ENCODE measurements at places on chromosomes 11 and 22.

GRCh38 chr11:127485541-127485940 is 485.0 kb upstream of the KIRREL3 start:
- no peak overlapping the region for H3K4me3 ChIP-seq
- no peak overlapping the region for H3K27ac ChIP-seq
- H3K27me3 ChIP-seq: no peaks in the 10 kb centered on the region

- H3K4me1 ChIP-seq: no peaks in the 10 kb centered on the region
- H3K4me3 ChIP-seq: no peak overlapping the region
- H3K27ac ChIP-seq: no peak overlapping the region
- no peaks in the 10 kb centered on the region for H3K36me3 ChIP-seq
Observed at GRCh38 chr22:49466878-49467595, 360.6 kb downstream of the BRD1 start.

DNA sequence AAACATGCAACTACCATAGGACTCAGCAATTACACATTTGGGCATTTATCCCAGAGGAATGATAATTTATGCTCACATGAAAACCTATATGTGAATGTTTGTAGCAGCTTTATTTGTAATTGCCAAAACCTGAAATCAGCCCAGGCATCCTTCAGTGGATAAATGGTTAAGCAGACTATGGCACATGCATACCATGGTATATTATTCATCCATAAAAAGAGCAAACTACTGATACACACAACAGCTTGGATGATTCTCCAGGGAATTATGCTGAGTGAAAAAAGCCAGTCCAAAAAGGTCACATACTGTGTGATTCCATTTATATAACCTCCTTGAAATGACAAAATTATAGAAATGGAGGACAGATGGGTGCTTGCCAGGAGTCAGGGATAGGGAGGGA is 86.7 kb downstream of the ALX4 start:
- H3K4me3 ChIP-seq: no peak overlapping the region
- no peaks in the 10 kb centered on the region for H3K4me1 ChIP-seq
- H3K27me3 ChIP-seq: no peaks in the 10 kb centered on the region
- H3K36me3 ChIP-seq: no peaks in the 10 kb centered on the region
- H3K27ac ChIP-seq: no peak overlapping the region

GRCh38 chr11:96763244-96763643 is 373.4 kb downstream of the JRKL start:
- H3K4me3 ChIP-seq: no peak overlapping the region
- no peak for DNase-seq
- no peaks in the 10 kb centered on the region for H3K27me3 ChIP-seq
- no peaks in the 10 kb centered on the region for H3K36me3 ChIP-seq
- no peak overlapping the region for H3K27ac ChIP-seq

DNA sequence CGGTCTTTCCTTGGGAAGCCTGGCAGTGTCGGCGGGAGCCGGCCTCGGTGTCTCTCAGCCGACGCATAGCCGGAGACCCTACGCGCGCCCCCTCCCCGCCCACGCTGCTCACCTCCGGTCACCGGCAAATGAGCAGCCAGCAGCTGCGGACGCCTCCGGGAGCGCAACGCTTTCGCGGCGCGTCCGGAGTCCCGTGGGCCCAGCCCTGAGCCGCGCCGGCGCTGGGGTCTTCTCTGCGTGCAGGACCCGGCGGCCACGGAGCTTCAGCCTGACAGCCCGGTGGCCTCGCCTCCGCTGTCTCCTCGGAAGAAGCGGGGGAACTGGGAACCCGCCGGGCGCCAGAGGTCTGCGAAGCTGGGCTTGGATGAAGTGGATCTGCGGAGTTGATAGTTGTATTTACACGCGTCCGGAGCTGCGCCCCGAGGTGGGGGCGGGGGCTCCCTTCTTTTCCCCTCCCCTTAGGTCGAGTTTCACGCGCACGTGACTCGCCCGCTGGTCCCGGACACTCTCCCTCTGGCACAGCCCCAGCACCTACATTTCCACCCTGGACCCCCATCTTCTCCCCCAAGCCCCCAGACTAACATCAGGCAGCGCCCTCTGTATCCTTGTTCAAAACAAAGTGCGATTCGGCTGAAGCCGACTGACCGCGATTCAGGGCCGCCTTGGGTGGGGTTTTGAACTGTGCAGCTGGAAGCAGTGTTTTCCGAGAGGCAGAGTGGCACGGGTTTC is at the start of gene SLC43A1:
Gene SLC43A1, minus strand, starts transcription at position 371 of the 729 bp plus-strand sequence. CDS start 1,591 bp downstream, outside the sequence.
- peak within 1 kb of the TSS; percentile 97 for H3K4me3 ChIP-seq
- H3K27me3 ChIP-seq: no peaks in the 10 kb centered on the region
- DNase-seq: peak; percentile 79

DNA sequence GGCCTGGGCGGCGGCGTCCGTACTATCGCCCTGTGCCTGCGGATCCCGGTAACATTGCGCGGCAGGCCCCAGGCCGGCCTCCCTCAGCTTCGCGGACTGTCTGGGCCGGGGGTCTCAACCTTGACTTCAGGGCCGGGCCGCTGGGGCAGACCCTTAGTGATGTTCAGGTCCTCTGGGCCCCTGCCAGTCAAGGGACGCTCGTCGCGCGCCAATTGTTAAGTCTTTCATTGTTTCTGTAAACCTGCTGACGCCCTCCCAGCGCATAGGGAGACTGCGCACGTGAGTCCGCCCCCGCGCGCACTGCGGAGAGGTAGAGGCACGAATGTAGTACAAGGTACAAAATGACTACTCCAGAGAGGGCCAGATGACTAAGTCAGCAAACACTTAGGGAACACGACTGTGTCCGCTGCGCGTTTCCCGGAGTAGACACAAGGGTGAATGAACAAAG is 451 bp upstream of the HDHD5 start:
- no peaks in the 10 kb centered on the region for H3K36me3 ChIP-seq
- no peaks in the 10 kb centered on the region for H3K27me3 ChIP-seq
- peaks cover 17% of the 10 kb centered on the region for H3K4me1 ChIP-seq
- peak; percentile 80 for DNase-seq

DNA sequence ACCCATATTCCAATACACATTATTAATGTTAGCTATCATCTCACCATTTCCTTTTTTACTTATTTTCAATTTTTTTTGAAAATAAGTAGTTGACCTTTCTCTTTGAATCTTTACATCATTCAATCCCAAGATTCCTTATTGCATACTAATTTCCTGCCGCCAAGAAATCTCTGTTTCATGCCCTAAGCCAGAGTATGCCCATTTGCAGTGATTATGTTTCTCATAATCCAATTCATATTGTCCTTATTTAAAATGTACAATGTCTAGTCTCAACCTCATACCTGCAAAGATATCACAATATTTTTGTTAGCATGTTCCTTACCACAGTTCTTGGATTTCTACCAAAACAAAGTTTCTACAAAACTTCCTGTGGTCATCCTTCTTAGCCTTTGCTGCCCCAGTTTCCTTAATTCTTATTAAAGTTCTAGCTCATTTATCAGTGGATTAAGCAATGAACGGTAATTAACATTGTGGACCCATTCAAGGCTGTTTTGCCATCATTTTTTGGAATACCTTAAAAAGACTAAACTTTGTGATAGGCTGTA is 75.3 kb downstream of the CD44 start:
- DNase-seq: no peak
- peaks cover 51% of the 10 kb centered on the region for H3K36me3 ChIP-seq
- H3K27me3 ChIP-seq: no peaks in the 10 kb centered on the region
- H3K4me1 ChIP-seq: peaks cover 8% of the 10 kb centered on the region
- no peak overlapping the region for H3K4me3 ChIP-seq

GRCh38 chr11:113632981-113633380 is 73.1 kb downstream of the TMPRSS5 start:
- H3K27me3 ChIP-seq: no peaks in the 10 kb centered on the region
- no peaks in the 10 kb centered on the region for H3K4me1 ChIP-seq
- H3K27ac ChIP-seq: no peak overlapping the region
- no peak overlapping the region for H3K4me3 ChIP-seq

GRCh38 chr11:114819028-114819427 is 140.7 kb downstream of the NXPE2 start:
- H3K27me3 ChIP-seq: no peaks in the 10 kb centered on the region
- no peak for DNase-seq
- no peaks in the 10 kb centered on the region for H3K36me3 ChIP-seq
- H3K27ac ChIP-seq: no peak overlapping the region
- H3K4me1 ChIP-seq: no peaks in the 10 kb centered on the region

DNA sequence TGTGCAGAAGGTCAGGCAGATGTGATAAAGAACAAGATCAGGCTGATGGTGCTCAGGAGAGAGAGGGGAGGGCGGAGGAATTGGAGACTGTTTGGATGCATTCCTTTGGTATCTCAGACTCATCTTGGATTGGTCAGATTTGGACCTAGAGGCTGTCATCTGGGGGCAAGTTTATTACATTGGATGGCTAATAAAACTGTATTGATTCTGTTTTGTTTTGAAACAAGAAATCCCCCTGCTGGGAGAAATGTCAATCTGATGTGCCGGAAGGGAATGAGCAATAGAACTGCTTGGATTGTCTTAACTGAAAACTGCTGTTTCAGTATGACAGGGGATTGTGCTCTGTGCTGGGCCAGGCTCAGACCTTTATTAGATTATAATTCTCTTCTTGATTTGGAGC is 25.5 kb upstream of the CCDC90B start:
- H3K4me3 ChIP-seq: no peak overlapping the region
- no peaks in the 10 kb centered on the region for H3K27me3 ChIP-seq
- H3K36me3 ChIP-seq: no peaks in the 10 kb centered on the region
- no peak overlapping the region for H3K27ac ChIP-seq
- no peaks in the 10 kb centered on the region for H3K4me1 ChIP-seq

GRCh38 chr11:25775603-25776002 is 556.3 kb upstream of the ANO3 start:
- H3K27ac ChIP-seq: no peak overlapping the region
- H3K4me3 ChIP-seq: no peak overlapping the region

DNA sequence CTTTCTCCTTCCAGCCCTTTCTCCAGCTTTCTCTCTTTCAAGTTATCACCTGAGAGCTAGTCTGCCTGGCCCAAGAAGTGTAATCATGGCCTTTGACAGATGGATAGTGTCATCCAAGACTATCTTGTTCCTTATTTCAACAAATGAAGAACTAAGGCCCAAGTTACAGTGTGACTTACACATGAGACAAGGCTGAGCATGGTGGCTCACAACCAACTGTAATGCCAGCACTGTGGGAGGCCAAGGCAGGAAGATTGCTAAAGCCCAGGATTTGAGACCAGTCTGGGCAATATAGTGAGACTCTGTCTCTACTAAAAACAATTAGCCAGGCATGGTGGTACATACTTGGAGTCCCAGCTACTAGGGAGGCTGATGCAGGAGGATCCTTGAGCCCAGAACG is 3.7 kb upstream of the RANGAP1 start:
- peak overlapping the region; percentile 12 for H3K27ac ChIP-seq
- H3K4me1 ChIP-seq: peaks cover 34% of the 10 kb centered on the region
- no peak overlapping the region for H3K4me3 ChIP-seq
- no peaks in the 10 kb centered on the region for H3K36me3 ChIP-seq
- DNase-seq: no peak

DNA sequence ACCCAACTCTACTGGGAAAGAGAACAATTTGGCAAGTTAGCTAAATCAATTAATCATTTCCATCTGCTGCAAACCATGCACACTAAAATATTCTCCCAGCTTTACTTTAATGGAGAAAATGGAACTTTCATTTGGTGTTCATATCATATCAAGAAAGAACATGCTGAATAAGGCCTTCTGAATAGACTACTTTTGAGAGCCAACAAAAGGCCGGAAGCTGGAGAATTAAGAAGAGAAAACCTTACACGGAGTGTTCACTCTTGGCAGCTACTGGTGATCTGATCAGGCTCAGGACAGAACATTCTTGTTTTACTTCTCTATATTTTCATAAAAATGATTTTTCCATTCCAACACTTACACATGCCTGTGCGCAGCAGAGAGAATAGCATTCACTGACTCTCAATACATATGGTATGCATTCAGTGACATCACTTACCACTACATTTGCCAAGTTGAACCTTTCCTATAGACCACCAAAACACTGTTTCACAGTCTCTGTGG is 165.3 kb downstream of the TTC28 start:
- DNase-seq: no peak
- H3K4me3 ChIP-seq: no peak overlapping the region
- H3K4me1 ChIP-seq: no peaks in the 10 kb centered on the region

DNA sequence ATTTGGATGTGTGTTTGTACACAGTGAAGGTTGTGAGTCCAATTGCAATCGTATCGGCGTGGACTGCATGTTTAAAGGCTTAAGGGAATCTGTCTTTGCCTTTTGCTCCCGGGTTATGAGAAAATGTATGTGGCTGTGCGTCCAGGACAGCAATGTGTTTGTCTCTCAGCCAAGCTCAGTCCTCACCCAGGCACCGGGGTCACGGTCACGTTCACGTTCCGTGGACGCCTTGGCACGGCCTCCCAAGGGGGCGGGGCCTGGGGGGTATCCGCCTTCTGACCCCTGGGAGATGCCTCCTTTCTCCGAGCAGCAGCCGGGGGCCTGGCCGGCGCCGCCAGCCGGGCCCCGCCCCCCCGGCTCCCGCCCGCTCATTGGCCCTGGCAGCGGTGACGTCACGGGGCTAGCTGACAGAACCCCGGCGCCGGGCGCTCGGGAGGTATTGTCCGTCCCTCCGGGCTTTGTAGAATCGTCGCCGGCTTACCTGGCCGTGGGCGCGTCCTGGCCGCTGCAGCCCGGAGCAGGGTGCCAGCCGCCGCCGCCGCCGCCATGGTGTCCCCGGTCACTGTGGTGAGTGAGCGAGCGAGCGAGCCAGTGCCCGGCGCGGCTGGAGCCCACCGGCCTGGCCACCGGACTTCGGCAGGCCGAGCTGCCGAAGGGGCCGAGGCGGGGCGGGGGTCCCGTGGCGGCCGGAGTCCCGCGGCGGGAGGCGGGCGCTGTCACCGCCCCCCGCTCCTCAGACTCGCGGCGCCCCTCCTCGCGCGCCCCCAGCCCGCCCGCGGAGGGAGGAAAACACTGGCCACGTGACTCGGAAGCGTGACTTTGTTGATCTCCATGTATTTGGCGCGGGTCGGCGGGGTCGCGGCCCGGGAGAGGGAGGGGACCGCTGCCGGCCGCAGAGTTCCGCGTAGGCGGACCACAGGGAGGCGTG is at the start of gene TMEM86A:
Gene TMEM86A, plus strand, starts transcription at position 439 of the 928 bp plus-strand sequence. Its CDS starts 108 bp downstream, at position 547.
- H3K27me3 ChIP-seq: no peaks in the 10 kb centered on the region
- peak within 1 kb of the TSS; percentile 80 for H3K27ac ChIP-seq
- peak; percentile 97 for DNase-seq
- H3K4me1 ChIP-seq: peaks cover 11% of the 10 kb centered on the region

GRCh38 chr22:35411102-35411501 is 11.2 kb downstream of the MCM5 start:
- H3K27ac ChIP-seq: no peak overlapping the region
- H3K36me3 ChIP-seq: peaks cover 88% of the 10 kb centered on the region
- H3K4me3 ChIP-seq: no peak overlapping the region
- no peak for DNase-seq
- no peaks in the 10 kb centered on the region for H3K4me1 ChIP-seq
- no peaks in the 10 kb centered on the region for H3K27me3 ChIP-seq

GRCh38 chr11:5301846-5302245 is at the start of gene OR51B4:
Gene OR51B4 (minus strand): TSS chr11:5301946. CDS start chr11:5301946, 0 bp downstream.
- H3K36me3 ChIP-seq: no peaks in the 10 kb centered on the region
- no peak within 1 kb of the TSS for H3K4me3 ChIP-seq
- H3K27ac ChIP-seq: no peak within 1 kb of the TSS
- no peak for DNase-seq

GRCh38 chr11:36757075-36757474 is 159.0 kb upstream of the RAG2 start:
- H3K36me3 ChIP-seq: no peaks in the 10 kb centered on the region
- H3K27ac ChIP-seq: no peak overlapping the region
- no peak for DNase-seq
- no peak overlapping the region for H3K4me3 ChIP-seq
- no peaks in the 10 kb centered on the region for H3K4me1 ChIP-seq
